NK-92 treated with Interleukin-12 subunit alpha and Interleukin-12 subunit beta, amount 100 ng/mL, for 24 hours (cell line): ENCODE measurements at places on chromosomes 5 and 9.

DNA sequence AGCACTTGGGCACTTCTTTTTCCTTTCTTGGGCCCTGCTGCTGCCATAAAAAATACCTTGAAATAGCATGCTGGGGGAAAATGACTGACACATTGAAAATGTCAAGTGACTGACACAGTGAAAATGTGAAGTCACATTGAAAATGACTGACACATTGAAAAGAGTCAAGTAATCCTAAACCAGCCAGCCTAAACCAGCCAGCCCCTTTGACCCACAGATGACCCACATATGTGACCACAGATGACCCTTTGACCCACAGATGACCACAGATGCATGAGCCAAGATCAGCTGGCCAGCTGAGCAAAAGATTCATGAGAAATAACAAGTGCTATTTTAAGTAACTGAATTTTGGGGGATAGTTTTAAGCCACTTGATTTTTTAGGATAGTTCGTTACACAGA is 97.8 kb upstream of the SLC28A3 start:
- DNase-seq, result no peak

GRCh38 chr9:73216100-73216499 is 64.4 kb downstream of the ANXA1 start:
- DNase-seq, result no peak

- no peak for DNase-seq
Observed at GRCh38 chr9:116685166-116685565, 1.9 kb upstream of the TRIM32 start.

GRCh38 chr5:156680831-156681230 is 169.3 kb upstream of the PPP1R2B start:
- no peak for DNase-seq

DNA sequence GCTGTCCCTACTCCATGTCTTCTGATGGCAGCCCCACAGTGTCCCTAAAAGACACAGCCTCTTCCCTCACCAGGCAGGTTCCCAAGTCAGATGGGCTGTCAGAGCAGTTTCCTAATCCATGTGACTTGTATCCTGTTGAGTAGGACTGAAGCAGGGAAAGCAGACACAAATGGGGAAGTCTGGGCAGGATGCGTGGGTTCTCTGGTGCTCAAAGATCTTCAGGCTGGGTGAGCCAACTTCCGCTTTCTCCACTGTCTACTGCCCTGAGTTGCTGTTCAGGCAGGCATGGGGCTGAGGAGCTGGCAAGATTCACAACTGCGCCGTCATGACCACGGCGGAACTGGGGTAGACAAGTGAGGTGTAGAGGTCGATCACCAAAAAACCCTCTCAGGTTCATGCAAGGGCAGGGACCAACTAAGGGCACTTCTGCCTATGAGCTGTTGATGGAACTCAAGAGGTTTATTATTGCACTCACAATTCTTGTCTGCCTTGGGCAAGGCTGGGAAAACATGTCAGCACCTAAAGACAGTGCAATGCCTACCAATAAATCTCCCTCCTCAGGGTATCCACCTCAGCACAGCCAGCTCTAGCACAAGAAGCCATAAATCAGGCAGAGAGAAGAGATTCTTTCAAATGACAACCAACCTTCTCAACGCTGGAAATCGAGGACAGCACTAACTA is 83.4 kb downstream of the RAPGEF1 start:
- DNase-seq, result no peak

DNA sequence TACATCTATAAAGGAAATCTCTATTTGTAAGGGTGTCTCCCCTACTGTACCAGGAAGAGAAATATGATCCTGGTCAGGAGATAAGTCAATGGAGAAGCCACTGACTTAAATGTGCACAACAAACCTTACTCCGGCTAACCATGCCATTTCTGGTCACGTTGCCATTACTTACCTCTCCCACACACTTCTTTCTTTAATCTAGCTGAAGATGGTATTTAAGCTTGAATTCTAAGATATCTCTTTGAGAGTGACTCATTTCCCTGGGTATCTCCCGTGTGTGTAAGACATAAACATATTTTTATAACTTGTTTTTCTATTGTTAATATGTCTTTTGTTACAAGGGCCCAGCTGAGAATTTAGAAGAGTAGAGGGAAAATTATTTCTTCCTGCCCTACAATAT is 296.6 kb downstream of the SEMA5A start:
- no peak for DNase-seq

- no peak for DNase-seq
Observed at GRCh38 chr5:33321026-33321425, 119.7 kb upstream of the TARS1 start.
